ENCODE measurements at places on chromosomes 11 and 22.
A peak's percentile ranks its signal among the peaks of the same experiment; 100 is the strongest.

DNA sequence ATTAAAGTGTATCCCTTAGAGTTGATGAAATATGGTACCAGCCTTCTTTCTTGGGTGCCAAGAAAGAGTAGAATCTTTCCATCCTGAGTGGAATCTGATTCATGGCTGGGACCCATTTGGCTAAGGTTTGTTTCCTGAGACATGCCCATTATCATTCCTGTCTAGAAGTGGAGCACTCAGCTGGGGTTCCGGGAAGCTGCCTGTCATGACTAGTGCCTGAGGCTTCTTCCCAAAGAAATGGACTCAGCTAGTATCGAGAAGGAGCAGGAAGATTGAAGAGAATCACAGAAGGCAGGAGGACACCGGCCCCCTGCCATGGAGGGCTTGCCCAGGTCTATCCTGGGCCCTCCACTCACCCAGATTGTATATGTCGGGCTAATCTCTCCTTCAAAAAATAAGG is 57.6 kb downstream of the KREMEN1 start:
- no peaks in the 10 kb centered on the region for H3K27me3 ChIP-seq
- H3K4me1 ChIP-seq = peaks cover 4% of the 10 kb centered on the region
- no peaks in the 10 kb centered on the region for H3K36me3 ChIP-seq
- DNase-seq = no peak
- H3K4me3 ChIP-seq = no peak overlapping the region

- H3K4me1 ChIP-seq = no peaks in the 10 kb centered on the region
- no peak for DNase-seq
- no peak overlapping the region for H3K4me3 ChIP-seq
- no peaks in the 10 kb centered on the region for H3K36me3 ChIP-seq
Measured at GRCh38 chr22:46119093-46119728, 31.1 kb upstream of the PPARA start.

DNA sequence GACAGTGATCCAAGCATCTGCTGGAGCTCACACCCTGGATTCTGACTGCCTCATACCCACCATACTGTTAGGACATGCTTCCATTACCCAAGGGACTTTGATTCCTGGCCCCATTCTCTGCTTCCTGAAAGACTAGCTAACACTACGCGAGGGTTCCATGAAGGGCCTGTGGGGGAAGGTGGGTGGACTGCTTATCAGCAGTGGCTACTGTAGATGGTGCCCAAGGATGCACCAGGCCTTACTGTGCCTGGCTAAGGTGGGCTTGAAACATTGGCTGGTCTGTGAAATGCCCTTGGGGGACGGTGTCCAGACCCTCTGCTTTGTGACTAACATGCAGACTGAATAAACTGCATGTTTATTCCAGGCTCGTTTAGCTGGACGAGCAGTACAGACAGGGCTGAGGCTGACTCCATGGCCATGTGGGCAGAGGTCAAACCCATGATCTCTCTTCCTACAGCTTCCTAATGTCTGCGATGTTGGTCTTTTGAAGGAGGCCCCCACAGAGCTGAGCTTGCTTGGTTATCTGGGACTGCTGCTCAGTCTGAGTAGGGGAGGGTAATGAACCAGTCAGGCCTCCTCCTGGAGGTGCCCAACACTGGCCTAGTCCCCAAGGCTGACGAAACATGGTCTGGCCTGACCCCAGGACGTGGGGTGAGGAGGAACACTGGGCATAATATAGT is 48.3 kb upstream of the PHOX2A start:
- no peak overlapping the region for H3K27ac ChIP-seq
- peaks cover 29% of the 10 kb centered on the region for H3K36me3 ChIP-seq
- no peaks in the 10 kb centered on the region for H3K4me1 ChIP-seq
- no peaks in the 10 kb centered on the region for H3K27me3 ChIP-seq
- no peak for DNase-seq

GRCh38 chr11:43035086-43035485 is 276.7 kb upstream of the API5 start:
- no peak for DNase-seq
- no peak overlapping the region for H3K27ac ChIP-seq
- H3K4me3 ChIP-seq = no peak overlapping the region
- no peaks in the 10 kb centered on the region for H3K27me3 ChIP-seq
- H3K36me3 ChIP-seq = no peaks in the 10 kb centered on the region
- no peaks in the 10 kb centered on the region for H3K4me1 ChIP-seq

DNA sequence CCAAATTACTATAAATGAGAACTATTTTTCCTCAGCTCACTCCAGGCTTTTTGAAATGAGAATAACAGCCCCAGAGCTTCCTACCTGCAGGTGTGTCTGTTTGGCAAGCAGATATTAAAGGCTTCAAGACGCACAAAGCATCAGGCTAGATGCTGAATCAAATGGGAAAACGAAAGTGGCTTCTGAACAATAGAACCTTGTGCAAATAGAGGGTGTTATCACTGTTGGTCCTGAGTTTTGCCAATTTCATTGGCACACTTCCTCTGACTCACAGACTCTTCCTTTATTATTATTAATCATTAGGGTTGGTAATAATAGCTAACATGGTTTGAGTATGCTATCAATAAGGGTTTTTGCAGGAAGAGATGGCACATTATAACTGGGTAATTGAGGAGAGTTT is 13.4 kb downstream of the SYT13 start:
- H3K4me1 ChIP-seq = no peaks in the 10 kb centered on the region
- no peak overlapping the region for H3K27ac ChIP-seq
- no peaks in the 10 kb centered on the region for H3K27me3 ChIP-seq
- no peak for DNase-seq

- no peak overlapping the region for H3K27ac ChIP-seq
- no peak for DNase-seq
- H3K36me3 ChIP-seq = no peaks in the 10 kb centered on the region
- no peak overlapping the region for H3K4me3 ChIP-seq
Measured at GRCh38 chr11:35930466-35930865, 13.4 kb upstream of the LDLRAD3 start.

DNA sequence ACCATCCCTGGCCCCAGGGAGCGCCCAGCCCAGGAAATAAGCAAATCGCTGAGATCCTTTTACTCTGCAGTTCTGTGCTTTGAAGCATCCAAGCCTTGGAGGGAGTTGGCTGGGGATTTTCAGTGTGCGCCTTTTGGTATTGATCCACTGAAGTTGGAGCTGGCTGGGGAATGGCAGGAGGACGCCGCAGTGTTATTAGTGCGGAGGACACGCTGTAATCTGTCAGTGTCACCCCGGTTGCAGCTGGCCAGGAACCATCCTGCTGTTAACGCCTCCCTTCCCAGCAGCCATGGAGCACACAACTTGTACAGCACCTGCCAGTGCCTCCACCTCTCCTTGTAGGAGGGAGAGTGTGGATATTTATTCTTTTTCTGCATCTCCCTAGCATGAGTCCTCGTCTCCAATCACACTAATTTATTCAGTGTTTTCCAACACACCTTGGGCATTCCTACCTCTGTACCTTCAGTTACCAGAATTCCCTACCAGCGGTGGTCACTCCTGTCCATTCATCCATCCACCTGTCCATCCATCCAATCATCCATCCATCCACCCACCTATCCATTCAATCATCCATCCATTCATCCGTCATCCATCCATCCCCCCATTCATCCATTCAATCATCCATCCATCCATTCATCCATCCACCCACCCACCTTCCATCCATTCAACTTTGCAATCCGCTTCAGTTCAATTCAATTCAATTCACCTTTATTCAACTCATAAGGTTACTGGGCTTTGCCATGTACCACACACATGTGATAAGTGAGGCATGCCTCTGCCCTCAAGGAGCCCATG is 21.9 kb upstream of the EIF3D start:
- no peak for DNase-seq
- peaks cover 38% of the 10 kb centered on the region for H3K27me3 ChIP-seq
- H3K4me3 ChIP-seq = no peak overlapping the region
- no peak overlapping the region for H3K27ac ChIP-seq
- no peaks in the 10 kb centered on the region for H3K36me3 ChIP-seq

DNA sequence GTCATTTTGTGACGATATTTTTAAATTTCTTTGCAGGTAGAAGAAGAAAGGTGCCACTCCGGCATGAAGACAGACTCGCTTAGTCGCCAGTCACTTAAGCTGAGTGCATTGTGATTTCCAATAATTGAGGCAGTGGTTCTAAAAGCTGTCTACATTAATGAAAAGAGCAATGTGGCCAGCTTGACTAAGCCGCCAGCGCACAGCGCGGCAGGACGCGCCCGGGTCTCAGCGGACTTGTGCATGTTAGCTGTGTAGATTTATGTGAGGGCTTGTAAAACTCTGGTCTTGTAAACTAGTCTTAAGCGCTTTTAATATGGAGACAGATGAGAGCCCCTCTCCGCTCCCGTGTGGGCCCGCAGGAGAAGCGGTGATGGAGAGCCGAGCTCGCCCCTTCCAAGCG is 5.6 kb downstream of the DGCR8 start:
- H3K4me1 ChIP-seq = peaks cover 56% of the 10 kb centered on the region
- H3K27ac ChIP-seq = peak overlapping the region; percentile 76
- no peaks in the 10 kb centered on the region for H3K27me3 ChIP-seq
- no peak overlapping the region for H3K4me3 ChIP-seq
- H3K36me3 ChIP-seq = peaks cover 91% of the 10 kb centered on the region
- DNase-seq = no peak

DNA sequence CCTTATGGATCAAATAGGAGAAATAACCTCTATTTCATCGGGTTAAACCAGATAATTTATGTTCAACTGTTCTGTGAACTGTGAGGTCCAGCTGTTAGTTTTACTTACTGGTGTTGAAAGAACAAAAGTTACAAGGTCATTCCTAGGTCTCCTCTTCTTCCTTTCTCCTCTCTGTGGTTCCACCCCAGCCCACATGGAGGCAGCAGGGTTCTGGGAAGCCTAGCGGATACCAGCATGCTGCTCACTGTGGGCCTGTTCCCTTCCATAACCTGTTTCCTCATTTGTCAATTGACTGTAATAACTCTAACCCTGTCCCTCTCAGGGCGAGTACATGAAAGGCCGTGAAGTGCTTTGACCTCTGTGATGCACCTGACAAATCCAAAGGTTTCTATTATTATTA is 27.8 kb downstream of the RELT start:
- no peak overlapping the region for H3K27ac ChIP-seq
- H3K4me3 ChIP-seq = no peak overlapping the region
- no peaks in the 10 kb centered on the region for H3K27me3 ChIP-seq
- H3K36me3 ChIP-seq = no peaks in the 10 kb centered on the region

- H3K4me1 ChIP-seq = no peaks in the 10 kb centered on the region
- no peak overlapping the region for H3K27ac ChIP-seq
- H3K4me3 ChIP-seq = no peak overlapping the region
- H3K36me3 ChIP-seq = no peaks in the 10 kb centered on the region
Measured at GRCh38 chr11:12473381-12473780, 96.0 kb downstream of the PARVA start.

DNA sequence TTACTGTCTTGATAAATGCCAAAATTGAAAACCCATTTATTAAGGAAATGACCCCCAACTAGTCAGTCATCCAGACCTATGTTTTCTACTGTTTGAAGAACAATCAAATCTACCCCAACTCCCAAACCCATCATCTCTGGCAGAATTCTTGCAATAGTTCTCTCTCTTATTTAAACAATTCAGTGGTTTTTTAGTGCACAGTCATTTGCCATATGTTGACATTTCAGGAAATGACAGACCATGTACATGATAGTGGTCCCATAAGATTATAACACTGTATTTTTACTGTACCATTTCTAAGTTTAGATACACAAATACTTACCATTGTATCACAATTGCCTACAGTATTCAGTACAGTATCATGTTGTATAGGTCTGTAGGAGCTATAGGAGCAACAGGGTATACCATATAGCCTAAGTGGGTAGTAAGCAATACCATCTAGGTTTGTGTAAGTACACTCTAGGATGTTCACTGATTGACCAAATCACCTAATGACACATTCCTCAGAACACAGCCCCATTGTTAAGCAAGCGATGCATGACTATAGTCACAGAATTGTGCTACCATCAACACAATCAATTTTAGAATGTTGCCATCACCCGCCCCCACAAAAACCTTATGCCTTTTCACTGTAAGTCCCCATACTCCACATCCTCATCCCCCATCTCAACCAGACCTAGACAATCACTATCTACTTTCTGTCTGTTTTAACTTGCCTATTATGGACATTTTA is 41.8 kb downstream of the MMP20 start:
- no peaks in the 10 kb centered on the region for H3K36me3 ChIP-seq
- H3K27me3 ChIP-seq = no peaks in the 10 kb centered on the region
- H3K4me1 ChIP-seq = no peaks in the 10 kb centered on the region
- no peak for DNase-seq
- no peak overlapping the region for H3K4me3 ChIP-seq

GRCh38 chr22:45991098-45991497 is 14.1 kb upstream of the WNT7B start:
- H3K27ac ChIP-seq = no peak overlapping the region
- DNase-seq = no peak
- peaks cover 15% of the 10 kb centered on the region for H3K4me1 ChIP-seq
- H3K36me3 ChIP-seq = no peaks in the 10 kb centered on the region

GRCh38 chr11:62468577-62468976 is 49.7 kb downstream of the SCGB1A1 start:
- H3K4me3 ChIP-seq = no peak overlapping the region
- peak overlapping the region; percentile 85 for H3K27ac ChIP-seq
- no peaks in the 10 kb centered on the region for H3K27me3 ChIP-seq

- no peaks in the 10 kb centered on the region for H3K4me1 ChIP-seq
- H3K36me3 ChIP-seq = no peaks in the 10 kb centered on the region
- H3K27ac ChIP-seq = no peak overlapping the region
- no peak overlapping the region for H3K4me3 ChIP-seq
- no peak for DNase-seq
- H3K27me3 ChIP-seq = no peaks in the 10 kb centered on the region
Measured at GRCh38 chr11:89447845-89448244, 43.3 kb downstream of the NOX4 start.

- H3K36me3 ChIP-seq = no peaks in the 10 kb centered on the region
- H3K27me3 ChIP-seq = peaks cover 13% of the 10 kb centered on the region
- no peak overlapping the region for H3K27ac ChIP-seq
- DNase-seq = no peak
- no peak overlapping the region for H3K4me3 ChIP-seq
Measured at GRCh38 chr22:17191163-17191784, 28.0 kb downstream of the ADA2 start.

DNA sequence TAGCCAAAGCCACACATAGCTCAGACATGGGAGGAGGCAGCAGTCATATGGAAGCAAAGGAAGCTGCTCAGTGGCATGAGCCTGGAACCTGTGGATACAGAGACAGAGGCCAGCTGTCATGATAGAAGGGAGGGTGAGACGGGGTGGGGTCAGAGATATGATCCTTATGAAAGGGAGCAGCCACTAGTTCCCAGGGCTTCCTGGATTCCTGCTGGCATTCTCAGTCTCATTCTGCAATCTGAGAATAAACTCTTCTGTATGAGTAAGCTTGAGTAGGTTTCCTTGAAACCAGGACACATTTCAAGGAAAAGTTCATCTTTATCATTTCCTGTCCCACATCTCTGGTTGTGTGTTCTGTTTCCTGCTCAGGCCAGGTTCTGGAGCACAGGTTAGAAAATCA is 220.2 kb upstream of the SNX19 start:
- H3K27ac ChIP-seq = no peak overlapping the region
- no peaks in the 10 kb centered on the region for H3K27me3 ChIP-seq
- no peak for DNase-seq
- no peaks in the 10 kb centered on the region for H3K4me1 ChIP-seq

Data from K562 (cell line).